Activated CD8-positive, alpha-beta memory T cell treated with anti-CD3 and anti-CD28 coated beads for 1 hour (primary cell): ENCODE measurements at places on chromosomes 6 and 20.

- DNase-seq: no peak
Measured at GRCh38 chr20:57964011-57964862, 254.4 kb upstream of the PMEPA1 start.

GRCh38 chr6:17485181-17485580 lies 91.8 kb downstream of the CAP2 start:
- DNase-seq: no peak

- no peak for DNase-seq
Measured at GRCh38 chr20:57123504-57123903, 142.9 kb downstream of the BMP7 start.

- DNase-seq: peak; percentile 23
Measured at GRCh38 chr6:118776607-118777549, 117.1 kb upstream of the ASF1A start.

DNA sequence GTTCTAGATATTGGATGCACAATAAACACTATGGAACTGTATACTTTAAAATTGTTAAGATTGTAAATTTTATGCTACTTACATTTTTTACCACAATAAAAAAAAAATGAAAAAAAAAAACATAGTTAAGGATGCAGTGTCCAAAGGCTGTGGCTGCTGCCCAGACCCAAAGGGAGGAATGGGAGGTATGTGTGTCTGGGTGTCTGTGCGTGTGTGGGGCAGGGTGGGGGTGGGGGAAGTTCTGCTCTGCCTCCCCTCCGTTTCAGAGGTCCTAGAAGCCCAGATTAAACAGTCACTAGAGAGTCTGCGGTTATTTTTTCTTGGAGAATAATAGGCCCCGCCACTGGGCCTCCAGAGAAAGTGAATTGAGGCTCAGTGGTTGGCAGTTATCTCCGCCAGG lies 136.4 kb upstream of the ARMC2 start:
- DNase-seq: no peak

DNA sequence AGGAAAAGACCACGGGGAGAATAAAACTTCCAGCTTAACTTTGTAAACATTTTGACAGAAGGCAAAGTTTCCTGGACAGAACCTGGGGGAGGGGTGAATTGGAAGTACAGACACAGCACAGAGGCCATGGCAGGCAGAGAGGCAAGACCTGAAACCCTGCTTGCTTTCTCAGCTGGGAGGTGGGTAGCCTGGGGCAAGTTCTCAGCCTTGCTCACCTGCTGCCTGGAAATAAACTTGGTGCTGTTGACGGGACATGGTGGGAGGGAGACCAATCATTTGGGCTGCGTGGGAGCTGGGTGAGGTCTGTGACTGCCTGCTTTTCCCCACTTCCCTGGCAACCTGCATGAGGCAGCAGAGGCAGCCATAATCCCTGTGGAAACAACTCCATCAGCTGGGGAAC lies 221.3 kb downstream of the MOXD1 start:
- no peak for DNase-seq

DNA sequence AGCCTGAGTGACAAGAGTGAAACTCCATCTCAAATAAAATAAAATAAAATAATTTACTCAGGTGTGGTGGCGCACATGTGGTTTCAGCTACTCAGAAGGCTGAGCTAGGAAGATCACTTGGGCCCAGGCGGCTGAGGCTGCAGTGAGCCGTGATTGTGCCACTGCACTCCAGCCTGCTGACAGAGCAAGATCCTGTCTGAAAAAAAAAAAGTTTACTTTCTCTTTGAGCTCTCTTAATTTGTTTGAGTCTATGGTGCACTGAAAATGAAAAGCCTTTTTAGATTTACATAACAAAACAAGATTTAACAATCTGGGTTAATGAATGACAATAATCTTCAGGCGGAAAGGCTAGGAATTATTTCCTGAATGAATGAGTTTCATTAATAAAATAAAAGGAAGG lies 23.3 kb upstream of the NHSL1 start:
- DNase-seq: no peak

GRCh38 chr6:22954749-22955385 lies 385.5 kb downstream of the HDGFL1 start:
- no peak for DNase-seq

- no peak for DNase-seq
Measured at GRCh38 chr20:47665221-47665991, 119.9 kb downstream of the SULF2 start.

GRCh38 chr6:157607317-157608109 lies 215.5 kb upstream of the SNX9 start:
- no peak for DNase-seq

DNA sequence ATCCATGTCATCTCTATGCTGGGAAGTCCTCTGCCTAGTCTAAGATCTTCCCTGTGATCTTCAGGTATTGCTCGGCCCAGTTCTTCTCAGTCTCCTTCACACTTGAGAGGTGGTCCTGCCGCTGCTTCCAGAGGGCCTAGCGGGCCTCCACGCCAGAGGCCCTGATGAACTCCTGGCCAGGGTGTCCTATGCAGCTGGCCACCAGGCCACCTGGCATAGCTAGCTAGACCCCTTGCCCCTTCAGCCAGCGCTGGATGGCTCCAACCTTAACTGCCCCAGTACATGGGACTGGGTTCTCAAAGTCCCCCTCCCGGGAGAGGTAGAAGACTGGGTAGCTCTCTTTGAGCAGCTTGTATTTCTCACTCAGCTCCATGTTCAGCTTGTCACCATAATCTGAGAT lies 81.1 kb downstream of the ZFP64 start:
- DNase-seq: no peak

DNA sequence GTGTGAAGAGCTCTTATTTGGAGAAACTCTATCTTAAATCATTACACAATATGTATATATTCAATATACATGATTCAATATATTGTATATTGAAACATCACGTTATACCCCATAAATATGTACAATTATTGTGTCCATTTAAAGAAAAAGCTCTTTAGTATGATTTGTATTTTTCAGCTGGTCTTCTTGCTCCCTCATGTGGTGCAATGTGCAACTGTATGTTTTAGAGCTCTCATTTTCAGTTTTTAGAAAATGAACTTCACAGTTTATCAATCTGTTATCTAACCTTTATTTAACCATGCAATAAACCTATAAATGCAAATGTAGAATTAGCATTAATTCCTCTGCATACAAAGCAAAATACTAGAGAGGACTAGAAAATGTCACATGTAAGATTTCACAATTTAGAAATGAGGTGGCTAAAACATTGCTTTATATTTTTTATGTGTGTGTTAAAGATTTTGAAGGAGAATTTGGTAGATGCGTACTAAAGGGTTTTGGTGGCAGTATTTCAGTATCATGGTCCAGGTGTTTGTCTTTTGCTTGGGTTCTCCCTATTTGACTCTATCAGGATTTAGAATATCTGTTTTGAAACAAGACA lies 167.1 kb downstream of the PHF3 start:
- no peak for DNase-seq

- no peak for DNase-seq
Measured at GRCh38 chr6:3001773-3002293, 2.1 kb downstream of the NQO2 start.

- DNase-seq: no peak
Measured at GRCh38 chr6:92763680-92764079, 655.7 kb downstream of the EPHA7 start.

GRCh38 chr20:15332711-15333160 lies 995.3 kb upstream of the FLRT3 start:
- no peak for DNase-seq

DNA sequence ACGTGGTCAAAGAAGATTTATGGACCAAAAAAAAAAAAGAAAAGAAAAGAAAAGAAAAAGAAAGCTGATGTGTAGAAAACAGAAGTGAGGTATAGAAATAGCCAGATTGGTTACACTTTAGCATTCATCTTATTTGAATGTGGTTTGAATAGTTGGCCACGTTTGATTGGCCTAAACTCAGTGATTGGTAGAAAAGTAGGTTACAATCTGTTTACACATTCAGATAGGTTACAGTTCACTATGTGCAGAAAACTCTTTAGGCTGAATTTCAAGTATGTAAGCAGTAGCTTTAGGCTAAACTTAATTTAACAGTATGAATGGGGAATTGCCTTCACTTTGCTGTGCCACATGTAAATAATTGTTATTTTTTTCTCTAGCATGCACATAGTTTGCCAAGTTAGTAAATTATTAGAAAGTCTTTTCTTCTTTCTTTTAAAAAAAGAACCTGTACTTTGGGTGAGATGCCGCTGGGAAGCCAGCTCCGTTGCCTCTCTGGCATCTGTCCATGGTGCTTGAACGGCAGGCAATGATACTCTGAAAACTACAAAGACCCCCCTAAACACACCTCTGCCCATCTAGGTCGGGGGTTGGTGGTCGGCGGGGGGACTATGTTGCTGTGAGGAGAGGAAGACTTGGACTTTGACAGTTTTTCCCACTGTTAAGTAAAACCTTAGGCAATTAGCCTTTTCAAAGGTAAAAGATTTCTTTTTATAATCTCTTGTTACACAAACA lies 173.0 kb downstream of the AIG1 start:
- no peak for DNase-seq

- no peak for DNase-seq
Measured at GRCh38 chr6:121929301-121929700, 470.2 kb upstream of the HSF2 start.

- no peak for DNase-seq
Measured at GRCh38 chr6:170167657-170168159, 123.2 kb downstream of the DLL1 start.

- DNase-seq: no peak
Measured at GRCh38 chr20:61436667-61437279, 184.7 kb downstream of the CDH4 start.

GRCh38 chr20:63942250-63942951 lies 13.8 kb downstream of the UCKL1 start:
- no peak for DNase-seq

DNA sequence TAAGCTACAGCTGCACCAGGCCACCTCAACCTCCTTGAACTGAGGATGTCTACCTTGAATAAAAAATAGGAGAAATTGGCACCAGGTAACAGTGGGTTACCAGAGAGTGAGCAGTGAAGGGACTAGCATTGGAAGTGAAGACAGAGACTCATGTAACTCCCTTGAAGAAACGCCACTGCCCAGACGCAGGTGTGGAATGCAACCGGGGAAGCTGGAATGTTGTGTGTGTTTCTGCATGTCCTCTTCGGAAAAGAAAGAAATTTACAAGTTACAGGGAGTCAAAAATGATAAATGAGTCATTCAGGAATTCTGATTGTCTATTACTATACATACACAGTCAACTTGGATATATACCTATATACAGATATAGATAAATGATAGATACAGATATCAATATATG lies 514.7 kb upstream of the AGPAT4 start:
- DNase-seq: no peak

DNA sequence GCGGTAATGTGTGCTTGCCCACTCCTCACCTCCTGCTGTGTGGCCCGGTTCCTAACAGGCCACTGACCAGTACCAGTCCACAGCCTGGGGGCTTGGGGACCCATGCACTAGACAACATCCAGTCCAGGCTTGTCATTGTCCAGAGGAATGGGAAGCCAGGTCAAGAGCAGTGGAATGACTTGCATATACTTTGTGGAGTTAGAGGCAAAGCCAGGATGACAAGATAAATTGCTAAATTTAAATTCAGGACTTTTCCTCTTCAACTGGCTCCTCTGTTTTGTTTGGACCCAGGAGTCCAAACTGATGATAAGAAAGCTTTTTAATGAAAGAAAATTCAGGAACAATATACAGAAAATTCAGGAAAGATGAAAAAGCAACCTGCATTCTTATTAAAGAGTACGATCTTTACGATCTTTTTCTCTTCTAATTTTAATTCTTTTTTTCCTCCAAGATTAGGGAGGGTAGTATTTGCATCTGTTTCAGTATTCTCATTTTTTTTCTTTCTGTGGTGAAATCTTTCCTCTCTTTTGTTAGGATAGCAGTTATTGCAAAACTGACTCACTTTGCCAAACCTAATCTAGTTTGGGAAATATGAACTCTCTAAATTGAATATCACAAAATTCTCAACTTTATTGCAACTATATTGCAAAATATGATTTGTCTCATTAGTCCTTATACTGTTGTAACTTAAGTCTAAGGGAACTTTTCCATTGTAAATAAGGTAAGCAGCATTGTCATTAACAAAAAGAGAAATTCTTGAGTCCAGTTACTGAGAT lies 48.2 kb downstream of the DCBLD1 start:
- no peak for DNase-seq

GRCh38 chr6:4606016-4606415 lies 170.2 kb upstream of the CDYL start:
- no peak for DNase-seq

DNA sequence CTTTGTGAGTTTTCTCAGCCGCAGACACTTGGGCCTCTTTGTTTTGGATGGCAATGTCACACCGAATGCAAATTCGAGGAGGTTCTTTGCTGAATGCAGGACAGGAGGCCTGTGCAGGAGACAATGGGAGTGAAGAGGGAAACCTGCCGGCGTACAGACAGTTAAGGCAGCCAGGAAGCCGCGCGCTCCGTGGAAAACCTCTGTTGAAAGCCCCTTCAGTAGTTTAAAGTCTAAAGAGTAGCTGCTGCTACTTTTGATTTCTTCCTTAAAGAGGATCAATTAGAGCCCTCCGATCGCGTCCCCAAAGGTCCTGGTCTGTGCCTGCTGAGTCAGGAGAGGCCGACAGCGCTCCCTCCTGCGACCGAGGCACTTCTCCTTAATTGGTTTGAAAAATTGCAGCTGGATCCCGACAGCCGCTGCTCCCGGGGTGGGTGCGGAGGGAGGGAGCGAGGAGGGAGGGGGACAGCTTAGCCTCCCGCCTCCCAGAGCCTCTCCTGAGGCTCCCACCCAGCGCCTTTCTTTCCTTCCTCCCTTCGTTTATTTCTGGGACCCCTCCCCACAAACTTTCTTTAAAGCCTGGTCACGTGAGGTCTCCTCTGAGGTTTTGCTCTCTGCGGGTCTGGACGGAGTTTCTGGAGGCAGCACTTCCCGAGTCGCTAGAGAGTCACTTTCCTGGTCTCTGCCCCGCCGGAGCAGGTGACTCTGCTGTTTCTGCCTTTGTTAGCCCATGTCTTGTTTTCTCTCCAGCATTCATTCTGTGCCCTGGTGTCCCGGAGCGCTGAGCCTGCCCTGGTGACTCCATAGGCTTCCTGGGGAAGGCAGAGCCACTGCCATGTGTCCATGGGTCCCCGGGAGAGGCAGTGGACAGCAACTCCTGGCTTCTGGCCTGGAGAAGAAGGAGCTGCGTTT lies 22.3 kb upstream of the RPP40 start:
- DNase-seq: no peak

DNA sequence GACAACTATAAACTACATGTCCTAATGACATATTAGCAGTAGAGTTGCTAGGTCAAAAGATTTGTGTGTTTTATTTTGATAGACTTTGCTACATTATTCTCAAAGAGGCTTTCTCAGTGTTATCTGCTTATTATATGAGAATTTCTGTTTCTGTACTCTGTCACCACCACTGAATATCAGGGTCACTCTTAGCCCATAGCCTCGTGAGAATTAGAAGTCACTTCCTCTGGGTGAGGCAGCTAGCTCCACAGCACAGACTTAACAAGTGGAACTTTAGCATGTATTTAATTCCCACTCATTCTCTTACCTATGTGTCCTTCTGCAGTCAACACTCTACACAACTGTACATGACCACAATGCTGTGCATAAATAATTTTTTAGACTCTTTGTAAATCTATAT lies 6.7 kb downstream of the PHACTR2 start:
- DNase-seq: no peak

GRCh38 chr6:70666706-70667105 lies 977 bp upstream of the SMAP1 start:
- DNase-seq: no peak

GRCh38 chr6:24775520-24776058 lies 852 bp downstream of the GMNN start:
- DNase-seq: no peak
